ENCODE measurements at places on chromosomes 16 and 17.
A peak's percentile ranks its signal among the peaks of the same experiment; 100 is the strongest.

DNA sequence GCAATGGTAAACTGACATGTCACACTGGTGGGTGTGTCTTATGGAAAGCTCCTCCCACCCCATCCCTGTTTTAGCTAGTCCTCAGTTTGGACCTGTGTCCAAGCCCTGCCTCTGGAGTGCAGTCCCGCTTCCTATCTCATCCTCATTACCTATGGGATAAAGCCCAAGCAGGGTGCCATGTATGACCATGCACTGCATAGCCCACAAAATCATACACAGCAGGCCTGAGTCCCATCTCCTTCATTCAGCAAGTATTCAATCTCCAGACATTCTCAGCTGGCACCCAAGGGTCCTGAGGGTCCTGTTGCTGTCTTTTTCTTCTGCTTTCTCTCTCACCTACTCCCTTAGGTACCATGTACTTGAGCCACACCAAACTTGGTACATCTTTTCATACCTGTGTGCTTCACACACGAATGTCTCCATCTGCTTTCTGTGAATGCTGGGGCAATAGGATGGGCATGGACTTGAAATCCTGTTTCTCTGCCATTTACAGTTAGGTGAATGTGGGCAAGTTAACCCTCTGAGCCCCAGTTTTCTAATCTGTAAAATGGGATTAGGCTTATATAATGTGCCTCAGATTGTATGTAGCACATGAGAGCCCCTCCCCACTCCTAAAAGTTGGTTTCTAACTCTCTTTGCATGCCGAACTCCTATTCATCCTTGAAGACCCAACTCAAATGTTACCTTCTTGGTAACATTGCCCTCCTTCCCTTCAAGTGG is 28.5 kb downstream of the TNS4 start:
- no peak for DNase-seq

GRCh38 chr16:54890381-54890780 is 40.3 kb upstream of the IRX5 start:
- no peak for DNase-seq

DNA sequence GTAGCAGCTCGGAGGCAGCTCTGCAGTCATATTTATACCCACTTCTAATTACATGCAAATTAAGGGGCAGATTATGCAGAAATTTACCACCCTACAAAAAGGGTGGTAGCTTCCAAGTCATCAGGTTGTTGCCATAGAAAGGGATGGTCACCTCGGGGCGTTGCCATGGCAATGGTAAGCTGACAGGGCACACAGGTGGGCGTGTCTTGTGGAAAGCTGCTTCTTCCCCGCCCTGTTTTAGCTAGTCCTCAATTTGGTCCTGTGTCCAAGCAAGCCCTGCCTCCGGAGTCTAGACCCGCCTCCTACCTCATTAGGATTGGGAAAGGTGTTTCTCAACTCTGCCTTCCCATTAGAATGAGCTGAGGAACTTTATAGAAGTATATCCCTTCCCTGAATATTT is 98.7 kb downstream of the HS3ST2 start:
- no peak for DNase-seq

- DNase-seq, result no peak
Observed at GRCh38 chr16:89510526-89510925, 2.3 kb downstream of the SPG7 start.

DNA sequence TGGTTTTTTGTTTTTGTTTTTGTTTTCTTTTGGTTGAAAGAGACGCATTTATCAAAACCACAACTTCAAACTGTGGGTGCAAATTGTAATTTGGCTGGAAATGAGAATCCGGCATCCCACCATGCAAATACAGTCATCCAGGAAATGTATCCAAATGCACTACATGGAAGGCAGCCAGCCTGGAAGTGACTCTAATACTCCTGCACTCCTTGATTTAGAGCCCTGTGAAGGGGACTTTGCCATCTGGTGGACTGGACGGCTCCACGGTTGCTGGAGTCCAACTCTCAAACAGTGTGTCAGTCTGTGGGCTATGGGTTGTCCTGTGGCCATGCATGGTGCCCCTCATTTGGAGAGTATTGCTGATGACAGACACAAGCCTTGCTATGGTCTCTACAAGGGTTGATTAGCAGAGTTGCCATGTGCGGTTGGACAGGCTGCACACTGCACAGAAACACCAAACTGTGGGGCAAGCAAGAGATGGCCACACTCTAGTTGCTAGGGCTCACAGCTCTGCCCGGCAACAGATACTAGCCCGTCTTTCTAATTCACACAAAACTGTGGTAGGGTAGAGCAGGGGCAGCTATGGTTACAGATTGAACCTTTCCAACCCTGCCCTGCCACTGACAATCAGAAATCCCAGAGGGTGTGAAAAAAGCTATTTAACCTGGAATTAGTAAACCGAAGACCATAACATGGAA is 62.4 kb downstream of the VAT1L start:
- no peak for DNase-seq

DNA sequence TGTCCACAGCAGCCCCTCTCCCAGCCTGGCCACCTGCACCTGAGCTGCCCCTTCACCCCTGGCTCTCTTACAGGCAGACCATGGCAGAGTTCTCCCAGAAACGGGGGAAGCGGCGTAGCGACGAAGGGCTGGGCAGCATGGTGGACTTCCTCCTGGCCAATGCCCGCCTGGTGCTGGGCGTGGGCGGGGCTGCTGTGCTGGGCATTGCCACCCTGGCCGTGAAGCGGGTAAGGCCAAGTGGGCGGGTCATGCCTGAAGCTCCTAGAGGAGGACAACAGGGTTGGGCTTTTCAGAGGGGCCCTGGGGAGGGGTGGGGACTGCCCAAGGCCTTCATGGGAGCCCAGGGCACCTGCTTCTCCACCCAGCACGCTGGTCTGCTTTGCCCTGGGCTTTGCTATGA is 2.2 kb downstream of the MIEF2 start:
- DNase-seq, result no peak

DNA sequence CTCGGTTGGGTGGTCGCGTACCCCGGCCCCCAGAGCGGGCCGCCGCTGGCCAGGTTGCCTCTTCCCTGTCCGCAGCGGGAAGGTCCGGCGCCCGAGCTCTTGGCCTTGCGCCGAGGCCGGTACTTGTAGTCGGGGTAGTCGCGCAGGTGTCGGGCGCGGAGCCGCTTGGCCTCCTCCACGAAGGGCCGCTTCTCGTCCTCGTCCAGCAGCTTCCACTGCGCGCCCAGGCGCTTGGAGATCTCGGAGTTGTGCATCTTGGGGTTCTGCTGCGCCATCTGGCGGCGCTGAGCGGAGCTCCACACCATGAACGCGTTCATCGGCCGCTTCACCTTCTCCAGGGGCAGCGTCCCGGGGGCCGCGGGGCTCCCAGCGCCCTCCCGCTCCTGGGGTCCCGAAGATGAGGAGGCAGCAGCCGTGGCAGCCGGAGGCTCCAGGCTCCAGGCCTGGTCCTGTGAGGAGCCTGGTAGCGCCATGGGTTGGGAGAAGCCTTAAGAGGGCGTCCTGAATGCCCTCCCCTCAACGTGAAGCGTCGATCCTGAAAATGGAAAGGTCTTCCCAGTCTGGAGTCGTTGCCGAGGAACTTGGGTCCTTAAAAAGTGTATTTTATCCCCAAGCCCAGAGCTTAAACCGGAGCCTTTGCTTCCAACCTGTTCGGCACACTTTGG is 558 bp downstream of the SOX15 start:
- no peak for DNase-seq

GRCh38 chr16:74888232-74888862 is 96.6 kb downstream of the WDR59 start:
- no peak for DNase-seq

DNA sequence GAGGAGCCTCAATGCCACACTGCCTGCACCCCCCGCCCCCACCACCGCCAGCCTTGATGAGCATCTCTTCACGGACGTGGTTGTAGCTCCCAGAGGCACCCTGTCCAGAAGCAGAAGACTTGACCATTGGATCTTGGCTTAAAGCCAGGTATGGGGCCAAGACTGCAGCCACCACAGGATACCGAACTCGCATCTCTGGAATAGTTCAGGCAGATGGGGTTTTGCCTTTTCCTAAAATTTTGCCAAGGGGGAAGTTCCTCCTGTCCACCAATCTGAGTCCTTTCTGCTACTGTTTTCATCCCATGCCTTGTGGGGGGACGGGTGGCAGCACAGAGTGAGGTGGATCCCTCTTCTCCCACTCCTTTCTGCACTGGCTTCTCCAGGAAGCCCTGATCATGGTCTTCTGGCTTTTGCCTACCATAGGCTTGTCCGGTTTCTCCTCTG is 939 bp downstream of the CORO6 start:
- no peak for DNase-seq

- DNase-seq, result peak; percentile 88
Observed at GRCh38 chr16:87853411-87854052, 15.8 kb downstream of the SLC7A5 start.

GRCh38 chr17:21268596-21269188 is 15.5 kb upstream of the NATD1 start:
- DNase-seq, result no peak

GRCh38 chr16:82788919-82789318 is 162.2 kb downstream of the CDH13 start:
- no peak for DNase-seq

DNA sequence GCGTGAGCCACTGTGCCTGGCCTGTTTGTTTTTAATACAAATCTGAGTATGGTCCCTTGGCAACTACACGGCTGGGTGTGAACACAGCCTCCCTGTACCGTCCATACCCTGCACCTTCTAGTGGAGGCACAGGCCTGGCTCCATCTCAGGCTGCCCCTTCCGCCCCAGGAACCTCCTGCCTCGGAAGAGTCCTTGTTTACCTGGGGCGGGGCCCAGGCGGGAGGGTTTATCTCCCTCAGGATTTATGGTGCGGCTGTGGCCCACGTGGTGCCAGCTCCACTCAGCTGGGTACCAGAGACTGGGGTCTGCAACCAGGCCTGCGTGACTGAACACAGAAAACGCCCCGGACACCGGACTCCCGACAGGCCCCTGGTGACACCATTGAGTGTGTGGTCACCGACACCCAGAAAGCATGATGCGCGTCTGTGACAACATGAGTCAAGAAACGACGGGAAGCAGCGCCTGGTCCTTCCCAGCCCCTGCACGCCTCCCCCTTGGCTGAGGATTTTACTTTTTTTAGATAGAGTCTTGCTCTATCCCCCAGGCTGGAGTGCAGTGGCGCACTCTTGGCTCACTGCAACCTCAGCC is 19.0 kb downstream of the UNKL start:
- DNase-seq, result no peak

- no peak for DNase-seq
Observed at GRCh38 chr16:15581127-15581815, 61.7 kb downstream of the MARF1 start.

GRCh38 chr17:59707971-59708430 is 547 bp downstream of the VMP1 start:
- DNase-seq, result no peak

DNA sequence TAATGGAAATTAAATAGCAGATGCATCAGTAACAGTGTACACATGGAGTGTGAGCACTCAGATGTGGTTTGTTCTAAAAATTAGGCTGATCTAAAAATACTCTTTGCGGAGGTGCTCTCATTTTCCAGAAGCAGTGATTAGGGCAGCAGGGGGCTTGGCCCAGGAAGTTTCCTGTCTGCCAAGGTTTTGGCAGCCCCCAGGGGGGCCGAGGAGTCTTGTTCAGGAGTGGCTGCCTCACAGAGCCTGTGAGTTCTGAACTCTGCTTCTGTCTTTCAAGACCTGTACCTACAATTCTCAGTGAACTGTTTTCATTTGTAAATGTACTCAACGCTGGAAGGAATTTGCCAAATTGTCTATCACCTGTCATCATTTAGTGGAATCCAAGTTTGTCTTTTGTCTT is 388.4 kb upstream of the CDH11 start:
- no peak for DNase-seq

DNA sequence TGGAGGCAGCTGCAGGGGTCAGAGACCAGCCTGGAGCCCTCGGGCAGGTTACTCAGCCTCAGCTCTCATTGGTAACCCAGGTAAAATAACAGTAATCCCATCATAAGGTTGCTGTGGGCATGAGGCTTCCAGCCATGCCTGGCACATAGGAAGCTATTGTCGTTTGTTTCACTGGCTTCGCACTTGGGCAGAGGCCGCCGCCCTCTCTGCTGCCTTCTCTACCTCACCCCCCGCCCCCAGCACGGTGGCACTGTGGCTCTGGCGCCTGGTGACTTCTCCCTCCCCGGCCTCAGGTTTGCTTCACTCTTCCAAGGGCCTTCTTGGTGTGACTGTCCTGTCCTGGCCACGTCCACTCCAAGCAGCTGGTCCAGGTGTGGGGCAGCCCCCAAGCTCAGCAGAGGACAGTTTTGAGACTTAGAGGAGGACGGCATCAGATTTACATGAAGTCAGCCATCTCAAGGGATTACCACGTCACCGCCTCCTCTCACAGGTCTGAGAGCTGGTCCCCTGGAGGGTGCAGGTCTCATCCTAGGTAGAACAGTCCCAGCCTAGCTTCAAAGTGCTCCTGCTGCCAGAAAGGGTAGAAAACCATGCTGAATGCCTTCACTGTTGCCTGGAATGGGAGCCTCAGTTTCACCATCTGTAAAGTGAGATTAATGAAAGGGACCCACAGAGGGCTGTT is 34.8 kb downstream of the SREBF1 start:
- DNase-seq, result no peak

- DNase-seq, result no peak
Observed at GRCh38 chr16:85146922-85147651, 34.8 kb upstream of the CIBAR2 start.

DNA sequence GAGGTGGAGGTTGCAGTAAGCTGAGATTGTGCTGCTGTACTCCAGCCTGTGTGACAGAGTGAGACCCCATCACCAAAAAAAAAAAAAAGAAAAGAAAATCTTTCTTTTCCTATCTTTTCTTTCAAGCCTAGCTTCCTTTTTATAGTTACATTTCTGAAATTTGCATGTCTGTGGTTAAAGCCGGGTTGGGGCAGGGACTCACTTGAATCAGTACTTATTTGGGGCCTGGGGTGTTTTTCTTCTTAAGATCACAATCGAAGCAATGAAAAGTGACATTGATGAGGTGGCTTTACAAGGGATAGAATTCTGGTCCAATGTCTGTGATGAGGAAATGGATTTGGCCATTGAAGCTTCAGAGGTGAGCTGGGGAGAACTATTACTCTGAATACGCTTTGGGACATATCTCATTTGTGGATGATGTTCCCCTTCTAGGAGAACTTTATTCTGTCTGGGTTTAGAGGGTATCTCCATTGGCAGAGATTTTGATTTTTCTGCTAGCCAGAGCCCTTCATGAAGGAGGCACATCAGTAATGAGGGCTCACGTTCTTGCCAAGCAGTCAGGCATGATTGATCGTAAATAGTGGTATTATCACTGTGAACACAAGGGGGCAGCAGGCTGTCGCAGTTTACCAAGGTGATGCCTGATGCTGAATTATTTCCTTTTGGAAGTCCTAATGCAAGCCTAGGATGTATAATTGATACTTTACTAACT is 14.3 kb downstream of the KPNB1 start:
- no peak for DNase-seq

DNA sequence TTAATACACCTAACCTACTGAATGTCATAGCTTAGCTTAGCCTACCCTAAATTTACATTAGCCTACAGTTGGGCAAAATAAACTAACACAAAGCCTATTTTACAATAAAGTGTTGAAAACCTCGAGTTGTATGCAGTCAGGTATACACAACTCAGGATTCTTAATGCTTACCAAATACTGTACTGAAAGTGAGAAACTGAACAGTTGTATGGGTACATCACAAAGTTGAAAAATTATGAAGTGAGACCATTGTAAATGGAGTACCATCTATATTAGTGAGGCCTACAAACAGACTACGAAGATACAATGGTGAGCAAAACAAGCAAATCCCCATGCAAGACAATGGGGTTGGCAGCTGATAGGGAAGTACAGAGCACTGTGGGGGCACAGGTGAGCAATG is 79.7 kb downstream of the VAT1L start:
- DNase-seq, result no peak

- DNase-seq, result no peak
Observed at GRCh38 chr16:79994418-79994817, 393.9 kb upstream of the MAF start.
